ENCODE measurements at places on chromosomes 7 and 10.

- no peak for DNase-seq
These were observed 103.5 kb upstream of the FAM3C start for GRCh38 chr7:121499624-121500023.

GRCh38 chr7:139572704-139573385, 49.4 kb downstream of the CLEC2L start:
- DNase-seq = no peak

DNA sequence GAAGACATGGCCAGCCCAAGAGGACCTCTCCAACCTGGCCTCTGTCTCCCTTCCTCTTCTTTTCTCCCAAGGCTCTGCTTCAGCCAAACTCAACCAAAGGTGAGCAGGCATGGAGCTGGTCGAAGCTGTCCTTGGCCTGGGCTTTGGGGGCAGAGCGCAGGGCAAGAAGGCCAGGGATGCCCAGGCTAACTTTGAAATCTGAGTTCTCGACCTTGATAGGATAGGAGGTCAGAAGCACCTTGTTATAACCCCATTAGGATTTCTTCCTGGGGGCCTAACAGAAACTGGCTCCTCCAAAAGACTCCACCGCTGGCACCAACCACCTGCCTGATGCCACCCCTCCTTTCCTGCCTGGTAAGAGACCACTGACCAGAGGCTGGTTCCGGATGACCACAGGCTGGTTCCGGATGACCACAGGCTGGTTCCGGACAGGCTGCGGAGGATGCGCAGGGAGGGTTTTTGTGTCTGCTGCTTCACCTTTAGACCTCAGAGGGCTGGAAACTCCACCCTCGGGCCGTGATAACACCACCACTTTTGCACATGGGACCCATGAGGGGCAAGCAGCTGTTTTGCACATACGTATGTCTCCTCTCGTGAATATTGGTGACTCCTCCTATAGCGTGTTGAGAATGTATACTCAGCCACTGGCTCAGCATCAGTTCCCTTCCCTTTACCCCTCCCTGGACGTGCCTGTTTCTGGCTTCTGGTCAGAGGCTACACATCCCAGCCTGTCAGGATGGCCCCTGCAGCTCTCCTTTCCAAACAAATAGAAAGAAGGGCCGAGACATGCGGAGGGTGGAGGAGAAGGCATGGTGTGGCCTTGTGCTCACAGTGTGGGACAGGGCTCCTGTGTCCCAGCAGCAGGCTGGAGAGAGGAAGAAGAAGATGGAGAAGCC, 140.1 kb downstream of the DNAJB6 start:
- no peak for DNase-seq

DNA sequence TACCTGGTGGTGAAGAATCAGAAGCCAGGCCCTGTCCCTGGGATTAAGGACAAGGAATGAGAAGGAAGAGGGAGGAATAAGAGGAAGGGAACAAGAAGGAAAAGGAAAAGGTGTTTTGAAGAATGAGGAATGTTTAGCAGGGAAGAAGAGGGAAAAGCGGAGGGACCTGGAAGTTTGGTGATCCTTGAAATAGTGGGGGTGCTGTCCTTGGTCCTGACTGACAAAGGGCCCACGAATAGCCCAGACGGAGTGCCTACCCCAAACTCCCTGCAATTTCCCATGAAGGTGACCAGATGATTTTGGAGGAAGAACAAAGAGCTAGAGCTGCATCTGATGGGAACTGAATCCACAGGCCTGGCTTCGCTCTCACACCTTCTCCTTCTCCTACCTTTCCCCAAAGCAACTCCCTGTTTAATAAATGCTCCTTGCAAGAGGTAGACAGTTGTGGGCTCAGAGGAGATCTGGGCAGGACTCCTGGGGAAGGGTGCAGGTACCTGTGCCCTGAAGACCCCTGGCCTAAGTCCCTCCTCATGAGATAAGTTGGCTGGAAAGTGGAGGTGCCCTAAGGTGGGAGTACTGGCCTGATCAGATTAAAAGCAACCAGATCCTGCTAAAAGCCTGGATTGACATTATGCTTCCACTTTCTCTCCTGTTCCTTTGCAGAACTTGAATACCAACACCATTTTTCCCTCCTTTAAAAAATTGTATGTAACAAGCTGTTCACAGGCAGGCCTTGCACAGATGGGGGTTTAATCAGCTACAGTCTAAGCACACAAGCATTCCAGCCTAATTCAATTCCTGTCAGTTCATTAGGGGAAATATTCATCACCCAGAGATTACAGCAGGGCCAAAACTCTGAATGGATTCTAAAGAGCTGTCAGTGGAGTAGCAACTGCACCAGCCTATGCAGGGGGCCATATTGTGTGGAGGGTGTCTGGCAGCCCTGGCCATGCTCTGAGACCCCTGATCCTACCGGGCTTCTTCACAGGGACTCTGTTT, 19.4 kb downstream of the KAZALD1 start:
- DNase-seq = no peak

GRCh38 chr7:151689196-151689971, 169.7 kb upstream of the RHEB start:
- DNase-seq = peak; percentile 49

DNA sequence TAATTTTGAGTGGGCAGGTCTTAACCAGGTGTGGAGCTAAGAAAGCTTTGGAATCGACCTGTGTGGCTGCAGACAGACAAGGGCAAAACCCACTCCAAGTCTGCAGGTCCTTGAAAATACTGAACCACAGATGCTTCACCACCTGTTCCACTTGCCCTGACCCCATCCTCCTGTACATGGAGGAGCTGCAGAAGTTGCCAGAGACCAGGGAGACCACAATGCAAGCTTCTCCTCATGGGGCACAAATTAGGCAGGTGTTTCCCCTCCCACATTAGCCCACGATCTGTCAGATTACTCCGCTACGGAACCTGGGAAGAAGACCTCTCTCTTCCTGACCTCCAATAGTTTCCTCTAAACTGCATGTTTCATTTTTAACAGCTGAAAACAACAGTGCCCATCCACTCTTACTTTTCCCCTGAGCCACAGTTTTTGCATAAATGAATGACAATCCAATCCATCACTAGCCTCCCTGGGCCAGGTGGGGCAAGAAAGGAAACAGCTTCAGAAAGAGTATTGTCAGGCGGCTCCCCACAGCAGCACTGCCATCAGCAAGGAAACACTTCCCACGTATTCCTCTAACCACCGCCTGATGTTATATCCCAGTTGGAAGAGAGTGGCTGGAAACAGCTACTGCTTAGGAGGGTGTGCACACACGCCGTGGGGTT, 141.6 kb downstream of the PRKAG2 start:
- DNase-seq = no peak

GRCh38 chr7:117448655-117449054, 21.4 kb upstream of the ASZ1 start:
- DNase-seq = no peak

DNA sequence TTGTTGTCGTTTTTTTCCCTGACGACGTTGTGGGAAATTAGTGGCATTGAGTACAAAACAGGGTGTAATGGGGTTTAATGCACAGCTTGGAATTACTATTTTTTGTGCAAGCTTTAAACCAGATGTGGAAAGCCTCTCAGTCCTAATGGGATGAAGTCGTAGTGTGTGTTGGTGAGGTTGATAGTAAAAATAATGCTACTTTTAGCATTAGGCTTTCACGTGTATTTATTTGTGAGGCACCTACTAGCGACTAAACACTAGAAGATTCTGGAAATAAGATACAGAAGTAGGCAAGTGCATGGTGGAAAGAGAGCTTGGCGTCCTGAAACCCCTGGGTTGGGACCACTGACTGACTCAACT, 588 bp upstream of the ORC5 start:
- no peak for DNase-seq

DNA sequence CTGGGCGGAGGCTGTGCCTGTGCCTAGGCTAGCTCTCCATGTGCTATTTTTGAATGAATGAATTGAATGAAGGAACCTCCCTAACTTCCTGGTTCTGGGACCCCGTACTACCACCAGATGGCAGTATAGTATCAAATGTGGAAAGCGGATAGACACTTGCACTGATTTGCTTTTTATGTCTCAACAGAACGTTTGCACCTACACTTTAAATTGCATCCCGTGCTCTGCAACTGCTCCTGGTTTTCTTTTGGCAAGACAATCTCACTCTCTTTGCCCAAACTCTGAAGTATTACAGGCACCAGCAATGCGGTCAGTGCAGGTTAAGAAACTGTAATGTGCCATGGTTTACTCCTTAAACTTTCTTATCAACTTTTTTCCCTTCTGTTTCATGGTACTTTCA, 6.5 kb downstream of the FZD8 start:
- peak; percentile 19 for DNase-seq
